Fibroblast of skin of right biceps (primary cell): ENCODE measurements at places on chromosomes 3 and 15.
A peak's percentile ranks its signal among the peaks of the same experiment; 100 is the strongest.

DNA sequence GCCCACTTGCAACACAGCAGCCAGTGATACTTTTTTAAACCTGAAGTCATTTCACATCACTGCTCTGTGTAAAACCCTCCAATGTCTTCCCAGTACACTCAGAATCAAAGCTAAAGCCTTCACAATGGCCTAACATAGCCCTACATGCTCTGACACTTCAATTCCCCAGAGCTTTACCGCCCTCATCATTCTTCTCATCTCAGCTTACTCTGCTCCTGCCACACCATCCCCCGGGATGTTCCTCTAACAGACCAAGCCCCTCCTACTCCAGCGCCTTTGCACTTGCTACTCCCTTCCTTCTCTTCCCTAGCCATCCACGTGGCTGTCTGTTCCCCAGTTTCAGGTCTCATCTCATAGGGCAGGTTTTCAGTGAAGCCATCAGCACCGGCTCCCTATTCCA lies 194.0 kb downstream of the SSR3 start:
- DNase-seq: no peak

GRCh38 chr3:46848271-46849044 lies 14.8 kb downstream of the MYL3 start:
- DNase-seq: peak; percentile 72

DNA sequence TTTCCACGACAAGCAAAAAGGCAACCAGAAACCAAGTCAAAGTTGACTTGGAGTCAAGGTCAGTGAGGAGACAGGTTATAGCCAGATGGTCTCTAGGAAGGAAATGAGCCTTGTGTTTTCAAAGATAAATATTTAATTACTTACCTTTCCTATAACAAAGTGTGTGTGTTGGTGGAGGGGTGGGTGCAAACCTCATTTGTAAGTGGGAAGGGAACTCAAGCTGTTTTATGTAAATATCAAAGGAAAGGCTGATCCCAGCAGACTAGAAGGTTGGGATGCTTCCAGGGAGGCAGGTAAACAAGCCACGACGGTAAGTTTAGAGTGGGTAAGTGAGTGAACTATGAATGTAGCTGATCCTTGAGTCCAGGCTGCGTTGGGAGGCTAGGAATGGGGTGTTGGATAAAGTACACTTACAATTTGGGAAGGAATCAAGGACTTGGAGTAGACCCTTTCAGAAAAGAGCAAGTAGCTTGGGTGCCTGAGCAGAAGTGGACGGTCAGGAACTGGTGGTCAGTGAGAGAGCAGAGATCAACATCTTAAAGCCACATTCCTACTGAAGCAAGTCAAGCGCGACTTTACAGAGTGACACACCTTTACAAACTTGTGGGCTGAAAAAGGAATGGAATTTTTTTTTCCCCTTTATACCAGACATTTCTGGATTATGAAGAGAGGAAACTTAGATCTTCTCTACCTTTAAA lies 82.0 kb upstream of the TBL1XR1 start:
- DNase-seq: no peak

DNA sequence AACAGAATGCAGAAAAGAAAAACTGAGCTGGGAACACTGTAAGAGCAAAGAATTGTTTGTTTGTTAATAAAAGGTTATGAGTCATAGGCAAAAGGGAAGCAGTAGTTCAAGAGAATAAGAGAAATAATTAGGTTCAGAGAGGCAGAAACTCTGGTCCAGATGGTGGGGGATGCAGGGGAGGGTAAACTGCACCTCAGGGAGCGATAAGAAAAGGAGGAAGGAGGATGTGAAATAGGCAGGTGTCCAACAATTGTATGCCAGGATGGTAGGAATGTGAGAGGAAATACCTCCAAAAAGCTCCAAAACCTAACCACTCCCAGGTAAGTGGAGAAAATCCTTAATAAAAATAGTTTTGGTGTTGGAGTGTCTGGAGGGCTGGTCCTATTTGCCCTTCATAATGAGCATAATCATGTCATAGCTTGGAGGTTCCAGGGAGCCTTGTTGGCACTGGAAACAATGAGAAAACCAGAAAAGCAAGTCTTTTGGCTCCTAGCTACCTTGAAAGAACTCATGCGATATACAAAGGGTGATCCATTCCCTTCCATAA lies 405.4 kb upstream of the TBL1XR1 start:
- no peak for DNase-seq

DNA sequence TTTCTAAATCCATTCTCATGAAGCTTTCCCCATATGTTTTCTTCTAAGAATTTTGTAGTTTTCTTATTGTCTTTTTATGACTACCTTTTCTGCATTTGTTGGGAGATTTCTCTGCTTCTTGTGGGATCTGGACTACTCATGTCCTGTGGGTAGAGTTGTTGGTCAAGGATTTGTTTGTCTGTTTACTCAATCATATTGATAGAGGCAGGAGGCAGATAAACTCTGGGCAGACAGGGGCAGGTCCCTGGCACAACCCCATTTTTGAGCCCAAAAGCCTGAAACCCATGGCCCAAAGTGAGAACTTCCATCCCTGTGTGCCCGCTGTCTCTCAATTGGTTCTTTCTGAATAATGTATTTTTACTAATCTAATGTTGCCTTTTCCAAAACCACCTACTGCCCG lies 12.3 kb downstream of the PGBD4 start:
- no peak for DNase-seq

DNA sequence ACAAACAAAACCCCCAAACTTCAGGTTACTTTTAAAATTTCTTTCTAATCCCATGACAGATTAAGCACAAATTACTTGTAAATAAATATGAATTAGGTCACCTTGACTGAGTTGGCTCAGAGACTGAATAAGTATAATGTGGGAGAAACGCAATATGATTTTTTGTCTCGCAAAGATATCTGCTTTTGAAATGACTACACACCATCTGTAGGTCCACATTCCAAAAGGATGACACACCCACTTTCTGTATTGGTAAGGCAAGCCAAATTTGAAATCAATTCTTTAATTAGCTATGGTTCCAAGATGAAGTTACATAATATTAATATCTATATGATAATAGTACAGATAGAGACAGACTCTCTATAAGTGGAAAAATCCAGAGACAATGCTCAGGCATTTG lies 66.9 kb upstream of the CSPG5 start:
- DNase-seq: peak; percentile 20

GRCh38 chr3:24004171-24004938 lies 59.3 kb downstream of the NR1D2 start:
- no peak for DNase-seq

DNA sequence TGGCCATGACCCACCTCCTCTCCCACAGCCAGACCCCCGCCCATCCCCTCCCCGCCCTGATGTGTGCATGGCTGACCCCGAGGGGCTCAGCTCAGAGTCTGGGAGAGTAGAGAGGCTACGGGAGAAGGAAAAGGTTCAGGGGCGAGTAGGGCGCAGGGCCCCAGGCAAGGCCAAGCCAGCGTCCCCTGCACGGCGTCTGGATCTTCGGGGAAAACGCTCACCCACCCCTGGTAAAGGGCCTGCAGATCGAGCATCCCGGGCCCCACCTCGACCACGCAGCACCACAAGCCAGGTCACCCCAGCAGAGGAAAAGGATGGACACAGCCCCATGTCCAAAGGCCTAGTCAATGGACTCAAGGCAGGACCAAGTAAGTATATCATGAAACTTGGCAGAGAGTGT lies 11.7 kb downstream of the MAP1A start:
- DNase-seq: no peak

DNA sequence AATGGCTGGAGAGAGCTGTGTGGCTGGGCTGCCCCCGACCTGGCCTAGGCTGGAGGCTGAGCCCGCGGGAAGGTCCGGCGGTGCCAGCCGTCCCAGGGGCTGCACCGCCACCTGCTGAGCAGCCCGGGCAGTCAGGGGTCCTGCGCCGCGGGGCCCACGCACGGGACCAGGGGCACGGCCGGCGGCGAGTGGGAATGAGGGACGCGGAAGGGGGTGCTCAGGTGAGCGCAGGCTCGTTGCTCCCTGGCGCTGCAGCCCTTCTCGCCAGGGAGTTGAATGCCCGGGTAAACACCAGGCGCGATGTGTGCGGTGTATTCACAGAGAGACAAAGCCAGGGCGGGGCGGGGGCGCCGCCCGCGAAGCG lies 666 bp upstream of the SEMA3F start:
- DNase-seq: no peak

- DNase-seq: peak; percentile 10
These were observed 22.5 kb upstream of the AQP9 start for GRCh38 chr15:58115692-58116091.

DNA sequence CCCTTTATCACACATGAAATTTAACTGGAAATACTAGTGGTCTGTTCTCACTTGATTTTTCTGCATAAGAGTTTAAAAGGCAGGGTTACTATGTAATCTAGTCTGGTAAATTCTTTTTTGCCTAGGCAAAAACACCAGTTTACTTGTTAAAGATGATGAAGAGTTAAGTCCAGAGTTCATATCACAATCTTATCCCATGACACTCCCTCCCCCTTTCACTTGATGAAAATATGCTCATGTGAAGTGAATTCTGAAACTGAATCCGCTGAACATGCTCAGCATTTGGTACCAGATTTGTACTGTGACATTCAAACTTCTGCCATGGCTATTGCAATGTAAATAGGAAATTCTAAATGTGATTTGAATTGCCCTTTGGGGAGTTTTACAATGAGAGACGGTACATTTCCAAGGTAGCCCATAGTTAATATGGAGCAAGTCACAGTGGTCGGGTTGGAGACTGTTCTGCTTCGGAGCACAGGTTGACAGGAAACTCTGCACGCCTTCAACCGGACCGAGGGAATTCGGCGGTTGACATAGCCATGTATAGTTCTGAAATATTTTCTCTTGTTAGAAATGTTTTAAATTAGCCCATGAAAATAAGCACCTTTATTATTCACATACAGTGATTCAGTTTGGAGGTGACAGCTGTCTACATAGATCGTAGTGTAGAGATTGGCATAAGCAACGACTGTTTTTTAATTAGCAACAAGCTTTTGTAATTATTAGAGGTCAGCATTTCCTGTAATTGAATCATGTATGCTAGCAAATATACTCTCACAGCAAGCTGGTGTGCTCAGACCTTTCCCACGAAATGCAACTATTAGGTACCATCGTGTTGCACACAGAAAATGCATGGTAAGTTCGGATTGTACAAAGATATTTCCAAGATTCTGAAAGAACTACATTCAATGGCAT lies 768.6 kb upstream of the GOLIM4 start:
- DNase-seq: no peak

GRCh38 chr3:154872074-154872473 lies 208.0 kb upstream of the MME start:
- DNase-seq: no peak

DNA sequence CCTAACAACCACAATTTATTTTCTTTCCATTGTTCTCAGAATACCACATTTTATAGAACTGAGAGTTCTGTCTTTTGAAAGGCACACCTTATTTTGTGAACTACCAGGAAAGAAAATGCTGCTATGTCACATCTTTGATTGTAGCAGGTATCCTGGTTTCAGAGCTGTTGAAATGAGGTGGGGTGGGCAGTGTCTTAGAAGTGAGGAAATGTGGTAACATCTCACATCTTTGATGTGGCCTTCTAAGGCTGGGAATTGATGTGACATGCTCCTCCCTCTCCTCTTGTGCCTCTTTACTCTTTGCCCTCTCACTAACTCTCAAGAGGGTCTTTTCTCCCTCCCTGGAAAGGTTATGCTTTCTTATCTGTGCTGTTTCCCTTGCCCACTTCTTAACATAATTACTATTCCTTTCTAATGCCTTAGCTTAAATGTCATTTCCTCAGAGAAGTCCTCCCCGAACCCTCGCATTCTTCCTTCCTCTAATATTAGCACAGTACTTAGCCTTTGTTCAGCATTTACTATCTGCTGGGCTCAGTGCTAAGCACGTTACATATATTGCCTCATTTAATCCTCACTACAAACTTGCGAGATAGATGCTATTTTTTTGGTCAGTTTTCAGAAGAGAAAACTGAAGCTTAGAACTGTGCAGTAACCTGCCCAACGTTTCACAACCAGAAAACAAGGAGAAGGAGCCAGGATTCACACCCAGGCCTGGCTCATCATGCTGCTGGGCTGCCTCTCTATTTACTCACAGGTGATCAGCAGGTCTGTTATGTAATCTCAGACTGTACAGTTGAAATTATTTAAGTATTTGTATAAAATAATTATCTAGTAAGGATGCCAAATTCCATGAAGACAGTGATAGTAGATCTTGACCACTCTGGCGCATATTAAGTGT lies 24.0 kb upstream of the SPTSSB start:
- no peak for DNase-seq

DNA sequence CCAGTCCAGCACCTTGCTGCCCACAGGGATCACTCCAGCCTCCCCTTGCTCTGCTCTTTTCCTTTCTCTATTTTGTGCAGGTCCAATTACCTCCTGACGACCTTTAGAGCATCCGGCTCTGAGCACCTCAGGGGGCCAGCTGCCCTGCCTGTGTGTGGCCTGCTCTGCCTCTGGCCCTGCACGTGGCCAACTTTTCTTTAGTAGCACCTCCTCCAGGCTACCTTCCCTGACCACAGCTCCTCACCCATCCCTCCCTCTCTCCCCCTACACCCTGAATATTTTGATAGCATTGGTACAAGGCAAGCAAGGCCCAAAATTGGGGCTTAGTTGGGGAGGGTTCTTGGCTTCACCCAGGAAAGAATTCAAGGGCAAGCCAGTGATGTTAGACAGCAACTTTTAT lies 66.9 kb upstream of the PRR20G start:
- no peak for DNase-seq

- no peak for DNase-seq
These were observed 67.6 kb downstream of the HES1 start for GRCh38 chr3:194203482-194204041.

- DNase-seq: peak; percentile 97
These were observed 33.6 kb downstream of the TMEM45A start for GRCh38 chr3:100525753-100526612.

GRCh38 chr3:64021922-64022321 lies 1.4 kb downstream of the PSMD6 start:
- no peak for DNase-seq

GRCh38 chr3:67064105-67064504 lies 66.0 kb downstream of the KBTBD8 start:
- DNase-seq: peak; percentile 51

- DNase-seq: no peak
These were observed 12.5 kb downstream of the SPINK8 start for GRCh38 chr3:48320996-48321395.

DNA sequence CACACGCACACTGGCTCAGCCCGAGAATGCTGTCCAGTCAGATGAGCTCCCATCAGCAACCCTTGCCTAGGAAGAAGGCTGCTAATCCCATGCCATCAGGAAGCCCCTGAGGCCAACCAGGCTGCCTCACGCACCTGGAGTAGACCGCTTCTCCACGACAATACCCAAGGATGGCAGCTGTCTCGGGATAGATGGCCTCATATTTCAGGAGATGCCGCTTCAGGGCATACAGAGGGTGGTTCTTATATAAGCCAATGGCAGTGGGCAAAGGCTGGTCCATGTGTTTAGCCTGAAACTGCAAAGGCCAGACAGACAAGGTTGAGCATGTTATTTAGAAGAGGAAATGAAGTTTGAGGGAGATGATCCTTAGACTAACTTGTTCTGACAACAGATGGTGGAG lies 22.2 kb downstream of the XPC start:
- no peak for DNase-seq

- DNase-seq: peak; percentile 32
These were observed 169.9 kb downstream of the WDR72 start for GRCh38 chr15:53589520-53590057.

- DNase-seq: no peak
These were observed 123.9 kb upstream of the MEF2A start for GRCh38 chr15:99441871-99442251.

- DNase-seq: no peak
These were observed 1.0 kb upstream of the RNF7 start for GRCh38 chr3:141737093-141737492.

- DNase-seq: peak; percentile 26
These were observed 255.4 kb upstream of the ARPP21 start for GRCh38 chr3:35383719-35384555.
